ENCODE measurements at places on chromosomes 3 and 15.

- no peak for DNase-seq
These were observed 125.6 kb downstream of the PLCH1 start for GRCh38 chr3:155619118-155619915.

DNA sequence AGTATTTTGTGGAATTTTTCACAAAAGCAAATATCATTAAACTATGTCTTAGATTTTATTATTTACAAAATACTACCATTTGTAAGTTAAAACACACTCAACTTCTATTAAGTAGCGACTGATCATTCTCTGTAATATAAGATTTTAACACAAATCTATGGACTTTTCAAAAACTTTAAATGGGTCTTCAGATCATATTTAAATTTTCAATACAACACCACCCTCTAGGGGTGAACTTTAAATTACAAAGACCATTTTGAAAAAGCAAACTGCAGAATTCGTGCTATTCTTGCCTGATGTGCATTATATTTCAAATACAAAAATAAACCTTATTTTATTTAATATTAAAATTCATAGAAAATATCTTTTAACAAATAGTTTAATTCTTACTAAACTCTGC lies 8.2 kb upstream of the VGLL4 start:
- no peak for DNase-seq

- no peak for DNase-seq
These were observed 54.7 kb downstream of the CTDSPL2 start for GRCh38 chr15:44482090-44482489.

- DNase-seq: no peak
These were observed 175.2 kb downstream of the ALDH1A2 start for GRCh38 chr15:57890351-57890750.

DNA sequence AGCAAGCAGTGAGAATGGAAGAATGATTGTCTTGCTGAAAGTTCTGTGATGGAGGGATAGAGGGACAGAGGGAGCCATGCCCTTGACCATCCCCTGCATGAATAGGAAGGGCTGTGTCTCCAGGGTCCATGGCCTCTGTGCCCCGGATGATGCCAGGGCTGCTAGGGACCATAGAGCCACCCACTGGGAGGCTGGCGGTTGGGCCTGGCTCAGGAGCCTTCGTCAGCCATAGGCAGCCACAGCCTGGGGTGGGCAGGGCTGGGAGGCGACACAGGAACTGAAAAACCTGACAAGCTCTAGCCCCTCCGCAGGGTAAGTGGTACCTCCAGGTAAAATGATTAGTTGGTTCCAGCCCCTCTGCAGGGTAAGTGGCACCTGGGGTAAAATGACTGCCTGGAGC lies 19.1 kb upstream of the LAMP3 start:
- DNase-seq: no peak

DNA sequence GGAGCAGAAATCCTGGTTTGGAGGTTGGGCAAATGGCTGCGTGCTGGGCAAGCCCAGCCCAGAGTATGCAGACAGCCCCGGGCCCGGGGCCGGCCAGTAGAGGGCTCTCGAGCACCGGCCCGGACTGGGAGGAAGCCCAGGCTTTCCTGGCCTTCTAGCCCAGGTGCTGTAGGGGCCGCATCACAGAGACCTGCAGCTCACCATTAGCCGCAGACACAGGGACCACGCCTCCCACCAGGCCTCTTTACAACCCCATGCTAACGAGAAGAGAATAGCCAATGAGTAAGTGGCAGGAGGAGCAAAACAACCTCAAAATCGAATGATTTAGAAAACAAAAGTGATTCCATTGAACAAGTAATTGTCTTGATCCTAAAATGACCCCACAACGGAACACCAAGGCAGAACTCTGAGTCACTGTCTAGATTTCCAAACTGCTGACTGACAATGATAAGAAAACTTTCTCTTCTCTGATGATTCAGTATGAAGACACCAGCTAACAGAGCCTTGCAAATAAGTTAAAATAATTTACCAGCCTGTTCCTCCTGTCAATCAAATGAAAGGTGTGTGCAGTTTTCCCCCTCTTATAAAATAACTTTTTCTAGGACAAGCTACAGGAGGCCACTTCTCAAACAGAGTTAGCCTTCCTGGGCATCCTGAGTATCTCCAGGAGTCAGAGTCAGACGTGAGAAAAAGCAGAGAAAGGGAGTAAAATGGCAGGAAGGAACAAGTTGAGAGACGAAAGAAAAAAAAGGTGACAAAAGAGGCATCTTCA lies 102.2 kb downstream of the DGKG start:
- DNase-seq: peak; percentile 30

GRCh38 chr15:78090422-78091063 lies 1.8 kb upstream of the SH2D7 start:
- no peak for DNase-seq

DNA sequence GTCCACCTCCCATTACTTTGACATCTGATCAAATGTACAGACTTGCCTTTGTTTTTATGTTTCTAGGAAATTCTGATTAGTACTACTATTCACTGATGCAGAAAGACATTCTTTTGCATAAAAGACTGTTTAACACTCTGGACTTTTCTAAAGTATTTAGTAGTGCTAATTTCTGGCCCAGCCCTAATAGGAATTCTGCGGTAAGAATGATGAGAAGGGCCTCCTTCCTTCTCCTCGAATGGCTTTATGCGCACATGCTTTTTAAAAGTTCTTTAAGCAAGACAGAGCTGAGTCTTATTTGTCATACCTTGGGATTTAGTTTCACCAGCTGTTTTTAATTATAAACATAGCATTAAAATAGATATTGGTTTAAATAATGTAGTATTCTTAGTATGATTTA lies 192.3 kb upstream of the RBMS3 start:
- no peak for DNase-seq

GRCh38 chr3:181771120-181771519 lies 59.4 kb downstream of the SOX2 start:
- no peak for DNase-seq

DNA sequence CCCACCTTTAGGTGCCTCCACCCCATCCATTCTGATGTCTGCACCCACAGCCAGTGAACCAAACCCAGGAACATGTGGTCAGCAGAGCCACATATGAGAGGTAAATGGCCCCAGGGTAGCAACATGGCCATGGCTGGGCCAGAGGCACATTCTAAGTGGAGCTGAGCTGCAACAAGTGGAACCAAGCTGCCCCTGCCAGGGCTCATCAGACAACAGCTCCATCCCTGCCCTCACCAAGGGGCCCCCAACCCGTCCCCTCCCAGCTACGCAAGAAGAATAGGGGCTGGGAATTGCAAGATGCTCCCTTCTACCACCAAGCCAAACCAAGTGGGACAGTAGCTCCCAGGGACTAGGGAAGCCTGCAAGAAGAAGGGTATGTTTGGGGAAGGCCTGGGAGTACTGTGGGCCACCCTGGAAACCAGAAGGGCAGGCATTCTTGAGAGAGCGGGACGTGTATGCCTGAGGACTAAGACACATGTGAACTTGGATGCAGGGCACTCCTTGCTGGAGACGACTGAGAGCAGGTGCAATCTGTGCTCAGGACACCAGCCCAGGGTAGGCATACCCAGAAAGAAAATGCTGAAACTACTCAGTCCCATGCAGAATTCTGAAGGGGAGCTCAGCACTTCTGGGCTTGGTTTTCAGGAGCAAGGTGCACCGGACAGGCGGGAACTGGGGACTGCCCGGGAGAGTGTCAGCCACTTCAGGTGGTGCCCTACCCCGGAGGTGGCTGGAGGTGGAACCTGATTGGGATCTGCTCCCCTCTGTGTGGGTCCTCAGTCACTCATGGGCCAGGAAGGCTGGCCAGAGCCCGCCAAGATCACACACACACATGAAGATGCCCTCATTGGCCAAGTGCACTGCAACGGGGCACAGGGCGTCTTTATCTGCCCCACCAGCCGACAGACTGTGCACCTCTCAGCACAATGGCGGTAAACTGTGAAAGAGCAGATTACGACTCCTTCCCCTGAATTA lies 9.5 kb downstream of the MYL3 start:
- DNase-seq: no peak

- DNase-seq: no peak
These were observed 8.0 kb downstream of the ALDH1A2 start for GRCh38 chr15:58057559-58057958.

GRCh38 chr15:24944954-24945353 lies 9.8 kb upstream of the SNRPN start:
- no peak for DNase-seq

- no peak for DNase-seq
These were observed 99.6 kb downstream of the TMCC1 start for GRCh38 chr3:129793942-129794310.

DNA sequence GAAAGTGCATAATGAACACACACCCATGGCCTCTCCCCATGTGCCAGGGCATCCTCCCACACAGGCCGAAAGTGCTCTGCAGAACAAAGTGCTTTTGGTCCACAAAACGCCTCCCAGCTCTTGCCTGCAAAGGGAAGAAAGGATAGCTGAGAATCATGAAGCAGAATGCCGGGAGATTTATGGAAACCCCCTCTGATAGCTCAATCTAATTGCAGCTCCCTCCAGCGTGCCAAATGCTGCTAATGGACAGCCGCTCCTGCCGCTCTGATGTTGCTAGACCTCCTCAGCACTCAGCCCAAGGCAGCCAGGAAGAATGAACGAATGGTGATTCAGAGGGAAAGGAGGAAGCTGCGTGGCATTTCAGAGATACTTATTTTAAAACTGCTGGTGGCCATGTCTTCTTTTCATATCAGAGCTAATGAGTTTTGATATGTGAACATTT lies 145.3 kb downstream of the TJP1 start:
- no peak for DNase-seq

- no peak for DNase-seq
These were observed 4.8 kb downstream of the HES1 start for GRCh38 chr3:194140520-194141414.

- no peak for DNase-seq
These were observed 47.2 kb upstream of the UBE3A start for GRCh38 chr15:25486051-25486450.

- no peak for DNase-seq
These were observed 407.4 kb downstream of the NTRK3 start for GRCh38 chr15:87849181-87849580.

- DNase-seq: no peak
These were observed 28.6 kb downstream of the MEGF11 start for GRCh38 chr15:66224946-66225345.

GRCh38 chr3:158094235-158095110 lies 11.7 kb downstream of the SHOX2 start:
- no peak for DNase-seq

DNA sequence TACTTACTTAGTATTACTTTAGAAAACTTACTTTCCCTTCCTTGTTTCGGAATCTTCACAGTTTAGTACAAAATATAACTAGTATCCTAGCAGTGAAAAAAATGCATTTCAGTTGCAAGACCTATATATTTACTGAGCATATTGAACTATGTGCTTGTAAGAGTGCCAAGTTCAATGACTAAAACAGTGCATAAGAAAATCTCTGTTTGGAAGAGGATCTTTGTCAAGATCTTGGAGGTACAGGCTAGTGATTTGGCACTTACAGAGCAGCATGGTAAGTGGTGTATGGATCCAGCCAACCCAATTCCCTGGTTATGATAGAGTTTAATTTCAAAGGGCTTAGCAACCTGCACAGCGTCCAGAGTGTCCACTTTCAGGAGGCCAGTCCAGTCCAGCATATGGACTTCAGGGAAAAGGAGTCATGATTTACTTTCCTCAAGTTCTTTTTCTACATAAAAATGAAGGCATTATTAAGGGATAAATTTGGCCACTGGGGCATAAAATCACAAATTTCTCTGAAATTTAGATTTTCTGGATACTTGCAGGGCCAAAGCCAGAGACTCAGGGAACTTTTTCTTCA lies 625.8 kb upstream of the BCHE start:
- DNase-seq: no peak

GRCh38 chr3:193711523-193711963 lies 118.5 kb downstream of the OPA1 start:
- DNase-seq: no peak

GRCh38 chr3:190089711-190090110 lies 31.0 kb downstream of the P3H2 start:
- DNase-seq: no peak

DNA sequence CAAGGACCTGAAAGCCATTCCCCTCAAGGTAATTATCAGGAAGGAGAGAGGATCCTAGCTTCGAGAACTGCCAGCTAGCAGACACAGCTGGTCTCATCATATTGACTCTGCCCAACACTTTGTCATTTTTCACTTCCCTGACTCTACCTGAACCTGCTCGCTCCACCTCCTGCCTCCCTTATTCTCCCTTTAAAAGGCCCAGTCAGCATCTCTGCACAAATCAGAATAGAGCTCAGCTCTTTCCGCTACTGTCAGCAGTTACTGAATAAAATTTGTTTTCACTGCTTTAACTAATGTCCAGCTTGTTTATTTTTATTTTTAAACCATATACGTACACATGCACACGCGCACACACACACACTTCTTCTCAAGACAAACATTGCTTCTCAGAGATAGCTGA lies 57.2 kb upstream of the MCF2L2 start:
- no peak for DNase-seq

DNA sequence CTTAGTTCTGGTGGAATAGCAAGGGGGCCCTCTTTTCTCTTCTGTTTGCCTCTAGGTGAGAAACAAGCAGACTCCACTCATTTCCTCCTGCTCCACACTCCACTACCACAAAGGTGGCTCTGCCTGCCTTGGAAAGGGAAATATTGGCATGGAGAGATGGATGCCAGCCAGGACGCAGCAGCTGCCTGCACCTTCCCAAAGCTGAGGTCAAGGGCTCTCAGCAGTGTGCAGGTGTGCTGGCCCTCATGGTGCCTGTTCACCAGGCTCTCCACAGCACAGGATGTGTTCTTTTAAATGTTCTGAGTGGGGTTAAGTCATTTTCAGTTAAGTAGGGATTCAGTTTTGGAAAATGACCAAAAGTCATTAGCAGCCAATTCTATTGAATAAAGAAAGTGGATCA lies 211.2 kb upstream of the STRIT1 start:
- DNase-seq: no peak

DNA sequence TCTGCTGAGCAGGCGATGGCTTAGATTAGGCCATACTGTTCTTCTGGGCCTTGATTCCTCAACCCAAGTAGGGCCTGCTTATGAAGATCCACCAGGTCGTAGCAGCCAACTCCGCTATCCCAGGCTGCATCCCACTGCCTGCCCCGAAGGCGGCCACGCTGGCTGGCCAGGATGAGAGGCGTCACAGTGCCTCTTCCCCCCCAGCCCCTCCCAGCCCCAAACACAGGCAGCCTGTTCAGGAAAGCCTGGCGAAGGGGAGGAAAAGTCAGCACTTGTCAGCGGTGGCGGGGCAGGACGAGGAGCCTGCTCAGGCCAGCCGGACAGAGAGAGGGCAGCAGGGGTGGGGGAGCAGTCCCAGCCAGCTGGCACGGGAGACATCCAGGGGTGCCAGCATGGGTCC lies 11.2 kb downstream of the PTH1R start:
- DNase-seq: no peak

DNA sequence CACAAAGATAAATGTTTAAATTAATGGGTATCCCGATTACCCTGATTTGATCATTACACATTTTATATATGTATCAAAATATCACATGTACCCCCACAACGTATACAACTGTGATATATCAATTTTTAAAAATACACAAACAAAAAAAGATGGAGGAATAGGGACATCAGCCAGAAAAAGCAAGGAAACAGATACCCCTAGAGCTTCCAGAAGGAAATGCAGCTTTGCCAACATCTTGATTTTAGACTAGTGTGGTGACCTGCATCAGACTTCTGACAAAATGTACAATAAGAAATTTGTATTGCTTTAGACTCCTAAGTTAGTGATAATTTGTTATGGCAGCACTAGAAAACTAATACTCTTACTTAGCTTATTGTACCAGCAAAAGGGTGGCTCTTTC lies 483.8 kb downstream of the TUSC7 start:
- DNase-seq: no peak

GRCh38 chr15:85477730-85478129 lies 97.3 kb downstream of the AKAP13 start:
- no peak for DNase-seq
